ENCODE measurements at places on chromosomes 4 and X.

DNA sequence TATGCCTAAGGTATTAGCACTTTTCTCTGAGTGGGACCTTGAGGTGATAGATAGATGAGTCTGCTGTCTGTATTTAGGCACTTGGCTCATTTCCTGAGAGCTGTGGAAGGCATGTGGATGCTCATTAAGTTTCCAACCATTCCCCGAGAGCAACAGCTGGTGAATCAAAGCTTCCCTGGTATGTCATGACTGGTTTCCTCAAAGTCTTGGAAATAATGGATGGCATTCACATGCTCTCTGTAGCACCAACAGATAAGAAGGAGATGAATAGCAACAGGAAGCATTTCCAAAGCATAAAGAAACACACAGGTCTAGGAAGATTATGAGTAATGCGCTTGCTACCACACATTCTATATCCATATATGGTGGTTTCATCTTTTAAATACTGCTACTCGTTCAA lies 118.3 kb upstream of the ETNPPL start:
- DNase-seq, result no peak

- no peak for DNase-seq
These were observed 14.1 kb upstream of the SMIM43 start for GRCh38 chr4:121778991-121779628.

DNA sequence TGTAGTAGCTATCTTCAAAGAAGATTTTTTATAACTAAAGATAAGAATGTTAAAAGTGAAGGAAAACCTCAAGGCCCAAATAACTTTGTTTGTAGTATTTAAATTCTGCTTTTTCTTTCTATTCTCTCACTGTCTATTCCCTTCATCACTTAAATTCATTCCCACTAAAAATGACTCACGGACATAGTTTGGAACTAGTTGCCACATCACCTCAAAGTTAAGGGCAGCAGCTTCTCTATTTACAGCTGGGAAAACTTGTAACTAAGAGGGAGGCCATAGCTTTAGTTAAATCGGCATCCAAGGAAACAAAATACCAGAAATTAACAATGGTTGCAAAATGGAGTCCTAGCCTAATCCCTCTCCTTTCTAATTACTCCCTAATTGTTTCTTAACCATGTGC lies 325.4 kb upstream of the MAGEB2 start:
- no peak for DNase-seq

DNA sequence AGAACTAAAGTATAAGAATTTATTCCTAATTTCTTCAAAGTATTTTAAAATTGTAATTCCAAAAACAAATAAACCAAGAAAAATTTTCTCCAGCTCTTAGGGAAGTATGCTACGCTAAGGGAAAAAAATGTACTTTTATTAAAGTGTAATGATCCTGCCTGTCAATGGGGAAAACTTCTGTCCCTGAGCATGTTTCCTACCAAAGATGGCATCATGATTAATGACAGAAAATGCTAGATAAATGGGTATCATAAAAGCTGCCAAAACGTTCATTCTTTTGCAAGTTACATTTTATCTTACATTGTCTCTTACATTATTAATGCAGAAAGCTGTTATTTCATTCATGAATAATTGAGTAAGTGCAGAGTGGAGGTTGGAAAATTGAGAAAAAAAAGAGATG lies 443.4 kb downstream of the TECRL start:
- DNase-seq, result no peak

- no peak for DNase-seq
These were observed 32.1 kb downstream of the UTP14A start for GRCh38 chrX:129938081-129938480.

- DNase-seq, result no peak
These were observed 197.2 kb downstream of the NPNT start for GRCh38 chr4:106092361-106093040.

DNA sequence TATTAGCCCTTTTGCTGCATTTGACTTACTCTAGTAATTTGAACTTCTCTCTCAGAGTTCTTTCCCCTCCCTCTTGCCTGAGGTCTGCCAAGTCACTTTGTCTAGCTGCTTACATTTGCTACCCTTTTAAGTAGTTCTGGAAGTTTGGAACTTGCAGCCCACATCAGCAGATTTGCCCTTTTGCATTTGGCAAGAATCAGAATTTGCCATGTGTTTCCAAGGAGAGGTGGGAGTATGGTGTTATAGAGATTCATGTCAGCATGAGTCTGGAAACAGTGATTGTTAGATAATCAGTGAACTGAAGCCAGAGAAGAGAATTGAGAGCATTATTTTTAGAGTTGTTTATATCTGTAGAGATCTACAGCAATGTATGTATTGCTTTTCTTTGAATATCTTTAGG lies 52.1 kb downstream of the KLHL34 start:
- DNase-seq, result no peak

GRCh38 chr4:159363361-159363760 lies 260.5 kb downstream of the RAPGEF2 start:
- DNase-seq, result no peak

DNA sequence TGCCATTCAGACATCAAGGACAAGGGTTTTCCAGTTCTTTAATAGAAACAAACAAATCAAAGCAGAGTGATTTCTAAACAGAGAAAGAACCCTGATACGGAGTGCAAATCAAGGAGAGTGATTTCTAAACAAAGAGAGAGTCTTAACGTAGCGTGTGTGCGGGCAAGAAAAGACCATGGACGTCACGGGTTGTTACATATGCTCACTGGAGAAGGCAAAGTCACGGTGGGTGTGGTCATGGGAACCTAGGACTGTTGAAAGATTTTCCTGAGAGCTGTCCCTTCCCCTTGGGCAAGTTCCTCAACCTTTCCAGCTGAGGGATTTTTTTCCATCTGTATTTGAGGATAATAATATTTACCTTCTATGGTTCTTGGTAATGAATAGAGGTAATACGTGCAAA lies 95.0 kb upstream of the SLC34A2 start:
- no peak for DNase-seq

Data from stimulated activated CD4-positive, alpha-beta T cell treated with anti-CD3 and anti-CD28 coated beads, Interleukin-1b, Interleukin-23, amount 100 ng/mL, for 4 hours (primary cell).